Sigmoid colon (tissue), 7 donors: ENCODE measurements at places on chromosomes 13 and 19. TPM values are rescaled to one million over a fixed set of nuclear protein-coding genes. Genes with fewer than 3 reads are reported as not detected.

GRCh38 chr13:57858376-57858775 is 226.8 kb downstream of the PCDH17 start:
- DNase-seq: no peak

GRCh38 chr13:32124743-32125142 is 93.2 kb downstream of the FRY start:
- no peak for DNase-seq

GRCh38 chr19:42032431-42032830 is 37.6 kb downstream of the GRIK5 start:
- DNase-seq: no peak

DNA sequence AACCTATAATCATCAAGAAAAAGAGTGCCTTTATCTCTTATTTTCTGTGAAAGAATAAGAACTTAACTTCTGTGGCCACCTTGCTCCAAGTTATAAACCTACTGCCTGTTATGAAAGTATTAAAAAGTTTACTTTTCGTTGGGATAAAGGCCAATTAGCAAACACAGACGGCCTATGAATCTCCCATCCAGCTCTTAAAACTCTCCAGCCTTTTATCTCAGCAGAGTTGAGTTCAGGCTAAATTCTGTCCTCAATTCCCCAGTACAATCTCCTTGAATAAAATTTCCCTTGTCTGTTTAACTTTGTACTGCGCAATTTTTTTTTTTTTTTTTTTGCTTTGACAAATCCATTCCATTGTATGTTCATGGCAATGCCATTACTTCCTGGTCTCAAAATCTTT is 1058.4 kb downstream of the SLITRK5 start:
- DNase-seq: no peak

- no peak for DNase-seq
These were observed 8.2 kb downstream of the PHF11 start for GRCh38 chr13:49503951-49504350.

- DNase-seq: no peak
These were observed 186.3 kb downstream of the IRS2 start for GRCh38 chr13:109599901-109600657.

- DNase-seq: no peak
These were observed 3.6 kb downstream of the FOXO1 start for GRCh38 chr13:40662866-40663265.

- no peak for DNase-seq
These were observed 82.4 kb downstream of the PIBF1 start for GRCh38 chr13:72864142-72865011.

DNA sequence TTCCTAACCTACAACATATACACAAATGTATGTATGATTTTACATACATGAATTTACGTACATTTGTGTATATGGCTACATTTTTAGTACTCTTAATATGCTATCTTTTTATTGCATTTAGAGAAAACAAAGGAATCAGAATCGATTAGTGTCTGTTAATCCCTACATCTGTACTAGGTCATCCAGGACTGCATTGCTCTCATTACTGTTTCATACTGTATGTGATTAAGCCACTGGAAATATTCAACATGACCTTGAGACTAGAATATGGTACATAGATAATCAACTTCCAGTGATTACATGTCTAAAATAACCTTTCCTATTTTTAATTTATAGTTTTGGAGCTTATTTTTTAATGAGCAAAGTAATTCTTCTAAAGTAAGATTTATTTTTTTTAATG is 5.3 kb upstream of the MAB21L1 start:
- no peak for DNase-seq

DNA sequence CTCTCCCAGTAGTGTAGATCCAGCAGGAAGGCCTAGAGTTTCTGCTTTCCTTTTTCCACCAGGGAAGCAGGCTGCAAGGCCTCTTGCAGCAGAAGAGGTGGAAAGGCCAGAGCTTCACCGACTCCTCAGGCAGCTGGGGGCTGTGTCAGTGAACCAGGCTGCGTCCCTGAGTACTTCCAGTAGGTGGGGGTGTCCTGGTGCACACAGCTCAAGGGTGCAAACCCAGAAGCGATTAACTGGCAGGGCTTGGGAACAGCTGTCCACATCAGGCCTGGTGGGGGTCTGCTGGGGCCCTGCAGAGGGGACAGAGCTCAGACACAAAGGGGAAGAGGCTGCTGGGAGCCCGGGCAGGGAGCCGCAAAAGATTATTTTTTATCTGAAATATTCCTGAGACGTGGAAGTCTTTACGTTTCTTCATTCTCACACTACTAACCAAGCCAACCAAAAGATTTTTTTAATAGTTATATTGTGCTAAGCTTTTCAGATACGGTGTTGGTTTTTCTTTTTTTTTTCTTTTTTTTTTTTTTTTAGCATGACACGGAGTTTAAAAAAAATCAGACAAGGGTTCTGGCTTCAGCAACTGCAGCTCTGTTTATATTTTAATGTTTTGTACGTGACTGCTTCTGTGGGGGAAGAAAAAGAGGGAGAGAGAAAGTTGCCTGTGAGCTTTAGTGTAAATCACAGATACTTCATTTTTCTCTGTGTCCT is 11.0 kb downstream of the TSHZ3 start:
- peak; percentile 92 for DNase-seq

DNA sequence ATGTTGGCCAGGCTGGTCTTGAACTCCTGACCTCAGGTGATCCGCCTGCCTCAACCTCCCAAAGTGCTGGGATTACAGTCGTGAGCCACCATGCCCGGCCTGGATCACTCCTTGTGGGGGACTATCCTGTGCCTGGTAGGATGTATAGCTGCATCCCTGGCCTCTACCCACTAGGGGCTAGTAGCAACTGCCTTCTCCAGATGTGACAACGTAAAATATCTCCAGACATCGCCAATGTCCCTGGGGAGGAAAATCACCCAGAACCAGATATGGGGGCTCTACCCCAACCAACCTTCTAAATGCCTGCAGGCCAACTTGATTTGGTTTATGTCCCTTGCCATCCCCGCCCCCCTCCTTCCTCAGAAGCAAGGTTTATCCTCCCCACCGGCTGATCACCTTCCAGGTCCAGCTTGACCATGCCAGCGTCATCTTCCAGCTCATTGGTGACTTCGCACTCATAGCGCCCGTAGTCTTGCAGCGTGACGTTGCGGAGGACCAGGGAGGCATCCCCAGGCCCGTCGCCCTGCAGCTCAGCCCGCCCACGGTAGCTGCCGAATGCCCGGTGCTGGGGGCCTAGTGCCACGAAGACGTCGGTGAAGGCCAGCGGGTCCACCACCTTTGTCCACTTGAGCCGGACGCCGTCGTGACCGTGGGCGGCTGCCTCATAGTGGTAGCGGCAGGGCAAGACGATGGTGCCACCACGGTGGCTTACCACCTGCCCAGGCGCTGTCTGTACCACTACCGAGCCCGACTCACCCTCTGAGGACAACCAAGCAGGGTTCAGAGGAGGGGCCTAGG is 12.5 kb downstream of the TM6SF2 start:
- no peak for DNase-seq

DNA sequence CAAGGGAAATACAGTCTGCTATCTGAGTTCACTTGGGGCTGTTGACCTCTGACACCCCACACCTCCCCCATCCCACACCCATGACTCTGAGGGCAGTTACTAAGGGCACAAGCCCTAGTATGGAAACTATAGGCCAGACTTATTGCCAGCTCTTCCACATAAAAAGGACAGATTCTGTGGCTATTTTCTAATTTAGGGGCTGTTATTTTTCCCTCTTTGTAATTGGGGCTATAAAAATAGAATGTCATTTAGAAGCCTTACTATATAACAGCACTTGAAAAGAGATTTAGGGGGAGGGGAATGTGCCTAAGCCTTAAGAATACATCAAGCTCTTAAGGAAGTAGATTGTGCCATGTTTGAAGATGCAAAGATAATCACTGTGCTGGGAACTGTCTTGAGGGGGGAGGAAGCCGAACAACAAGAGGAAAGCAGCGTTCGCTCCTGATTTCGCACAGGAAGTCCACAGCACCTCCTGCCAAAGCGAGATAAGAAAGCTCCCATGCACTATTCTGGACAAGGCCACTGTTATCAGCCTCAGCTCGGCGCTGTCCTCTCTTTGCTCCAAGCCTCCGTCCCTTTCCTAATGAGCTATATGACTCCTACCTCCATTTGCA is 86.6 kb downstream of the FLT1 start:
- no peak for DNase-seq

DNA sequence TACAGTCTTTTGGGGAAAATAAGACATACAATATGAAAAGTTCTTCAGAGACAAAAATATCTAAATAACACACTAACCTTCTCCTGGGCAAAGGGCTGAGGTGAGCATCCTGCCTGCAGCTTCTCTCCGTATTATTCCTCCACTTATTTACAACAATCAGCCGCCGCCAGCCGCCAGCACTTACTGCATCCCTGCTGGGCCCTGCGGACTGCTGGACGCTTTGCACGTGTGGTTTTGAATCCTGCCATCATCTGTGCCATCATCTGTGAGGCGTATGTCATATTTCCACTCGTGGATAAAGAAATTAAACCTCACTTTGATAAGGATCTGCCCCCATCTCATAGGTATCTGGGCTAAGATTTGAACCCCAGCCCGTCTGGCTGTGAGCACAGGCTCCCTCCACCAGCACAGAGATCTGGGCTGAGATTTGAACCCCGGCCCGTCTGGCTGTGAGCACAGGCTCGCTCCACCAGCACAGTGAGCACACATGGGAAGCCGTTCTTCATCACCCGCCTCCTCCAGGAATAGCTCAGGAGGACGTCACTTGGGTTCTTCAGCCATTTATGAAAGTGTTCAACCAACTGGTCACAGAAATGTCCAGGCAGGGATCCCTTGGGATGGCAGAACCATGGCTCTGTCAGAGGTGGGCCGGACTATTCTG is 35.2 kb upstream of the TUBGCP3 start:
- DNase-seq: no peak

DNA sequence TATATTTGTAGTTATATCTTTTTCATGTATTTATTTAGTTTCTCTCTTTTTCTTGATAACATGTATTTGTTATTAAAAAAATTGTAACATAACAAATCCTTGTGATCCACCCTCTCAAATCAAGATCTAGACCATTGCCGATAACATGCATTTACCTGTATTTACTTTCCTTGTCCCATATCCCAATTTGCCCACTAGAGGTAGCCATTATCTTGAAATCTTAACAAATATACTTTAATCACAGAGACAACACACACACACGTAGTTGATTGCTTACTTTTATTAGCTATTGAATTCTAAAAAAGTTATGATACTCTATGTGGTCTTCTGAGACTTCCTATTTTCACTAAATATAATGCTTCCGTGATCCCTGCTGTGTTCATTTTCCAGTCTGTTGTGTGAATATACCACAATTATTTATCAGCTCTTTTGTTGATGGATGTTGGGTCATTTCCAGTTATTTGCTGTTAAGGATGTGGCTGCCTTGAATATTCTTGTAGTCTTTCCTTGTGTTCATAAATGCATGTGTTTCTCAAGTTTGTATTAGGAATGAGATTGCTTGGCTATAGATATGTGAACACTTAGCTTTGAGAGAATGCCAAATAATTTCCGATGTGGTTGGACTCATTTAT is 31.3 kb upstream of the ZMYM2 start:
- no peak for DNase-seq

- DNase-seq: peak; percentile 93
These were observed 2.8 kb upstream of the MKNK2 start for GRCh38 chr19:2053601-2054389.

DNA sequence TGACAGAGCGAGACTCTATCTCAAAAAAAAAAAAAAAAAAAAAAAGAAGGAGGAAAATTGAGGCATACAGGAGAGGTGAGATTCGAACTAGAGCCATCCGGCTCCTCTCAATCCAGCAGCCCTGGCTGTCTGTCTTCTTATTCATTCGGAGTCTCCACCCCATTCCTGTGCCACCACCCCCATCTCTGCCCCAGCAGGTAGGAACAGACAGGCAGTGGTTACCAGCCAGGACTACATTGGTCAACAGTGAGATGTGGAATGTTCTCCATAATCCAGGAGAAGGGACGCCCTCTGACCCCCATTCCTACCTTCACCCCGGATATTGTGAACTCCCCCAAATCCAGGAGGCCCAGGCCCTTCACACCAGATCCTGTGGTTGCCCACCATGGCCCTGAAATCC is 6.6 kb upstream of the S1PR2 start:
- DNase-seq: no peak

DNA sequence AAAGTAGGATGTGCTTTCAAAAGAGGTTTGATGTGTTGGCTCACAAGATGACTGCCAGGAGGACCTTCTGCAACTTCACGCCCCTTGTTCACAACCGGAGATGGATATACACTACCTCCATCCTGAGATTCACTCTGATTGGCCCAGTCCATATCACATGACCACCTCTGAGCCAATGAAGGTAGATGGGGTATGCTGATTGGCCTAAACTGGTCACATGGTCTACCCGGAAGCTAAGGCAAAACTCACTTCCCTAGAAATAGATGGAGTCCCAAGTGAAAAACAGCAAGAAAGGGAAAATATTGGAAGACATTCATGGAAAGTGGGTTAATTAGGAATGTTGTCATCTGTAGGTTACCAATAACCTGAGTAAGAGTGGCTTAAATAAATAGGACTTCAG is 119.7 kb upstream of the MRI1 start:
- no peak for DNase-seq

DNA sequence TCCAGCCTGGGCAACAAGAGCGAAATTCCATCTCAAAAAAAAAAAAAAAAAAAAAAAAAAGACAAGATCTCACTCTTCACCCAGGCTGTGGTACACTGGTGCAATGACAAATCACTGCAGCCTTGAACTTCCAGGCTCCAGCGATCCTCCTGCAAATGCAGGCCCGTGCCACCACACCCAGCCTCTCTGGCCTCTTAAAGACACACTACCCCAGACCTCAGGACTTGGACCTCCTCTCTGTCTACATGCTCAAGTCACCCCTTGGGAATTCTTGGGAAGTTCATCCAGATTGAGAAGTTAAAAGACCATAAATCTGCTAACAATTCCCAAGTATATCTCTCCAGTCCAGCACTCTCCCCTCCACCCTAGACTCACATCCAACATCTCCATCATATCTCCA is 10.6 kb upstream of the HIPK4 start:
- no peak for DNase-seq

DNA sequence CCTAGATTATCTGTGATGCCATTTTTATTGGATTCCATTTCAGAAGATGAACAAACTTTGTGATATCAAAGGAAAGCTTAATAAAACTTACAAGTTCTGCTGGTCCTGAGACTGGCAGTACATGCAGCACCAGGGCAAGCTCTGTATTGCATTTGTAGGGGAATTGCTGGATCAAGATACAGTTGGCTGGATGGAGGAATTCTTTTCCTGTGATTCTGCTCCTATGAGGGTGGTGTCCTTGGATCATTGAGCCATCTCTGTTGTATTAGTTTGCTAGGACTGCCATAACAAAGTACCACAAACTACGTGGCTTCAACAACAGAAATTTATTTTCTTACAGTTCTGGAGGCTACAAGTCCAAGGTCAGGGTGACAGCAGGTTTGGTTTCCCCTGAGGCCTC is 33.9 kb upstream of the CSNK1A1L start:
- no peak for DNase-seq

GRCh38 chr13:26112843-26113242 is 61.0 kb upstream of the SHISA2 start:
- DNase-seq: no peak

GRCh38 chr19:35911790-35912189 is 3.7 kb upstream of the TYROBP start:
- no peak for DNase-seq

GRCh38 chr19:20453425-20453935 is 112.1 kb downstream of the ZNF737 start:
- DNase-seq: no peak

GRCh38 chr13:76516013-76516412 is 370.2 kb downstream of the KCTD12 start:
- no peak for DNase-seq

The ZNF264 gene
- 18.5 TPM for total RNA-seq

The FREM2 gene
- total RNA-seq: 8.2 TPM

The KLK2 gene
- total RNA-seq: not detected

The ATP1A3 gene
- 2.8 TPM for total RNA-seq

The PLPP2 gene
- total RNA-seq: 1.6 TPM

The C2CD4C gene
- total RNA-seq: 1.2 TPM

The CYP2B6 gene
- total RNA-seq: not detected
